ENCODE measurements at places on chromosomes 16 and 17.

GRCh38 chr17:47802341-47803022 lies 19.1 kb downstream of the OSBPL7 start:
- DNase-seq: peak; percentile 86

GRCh38 chr17:64117981-64118979 lies 11.7 kb downstream of the ERN1 start:
- DNase-seq: no peak

DNA sequence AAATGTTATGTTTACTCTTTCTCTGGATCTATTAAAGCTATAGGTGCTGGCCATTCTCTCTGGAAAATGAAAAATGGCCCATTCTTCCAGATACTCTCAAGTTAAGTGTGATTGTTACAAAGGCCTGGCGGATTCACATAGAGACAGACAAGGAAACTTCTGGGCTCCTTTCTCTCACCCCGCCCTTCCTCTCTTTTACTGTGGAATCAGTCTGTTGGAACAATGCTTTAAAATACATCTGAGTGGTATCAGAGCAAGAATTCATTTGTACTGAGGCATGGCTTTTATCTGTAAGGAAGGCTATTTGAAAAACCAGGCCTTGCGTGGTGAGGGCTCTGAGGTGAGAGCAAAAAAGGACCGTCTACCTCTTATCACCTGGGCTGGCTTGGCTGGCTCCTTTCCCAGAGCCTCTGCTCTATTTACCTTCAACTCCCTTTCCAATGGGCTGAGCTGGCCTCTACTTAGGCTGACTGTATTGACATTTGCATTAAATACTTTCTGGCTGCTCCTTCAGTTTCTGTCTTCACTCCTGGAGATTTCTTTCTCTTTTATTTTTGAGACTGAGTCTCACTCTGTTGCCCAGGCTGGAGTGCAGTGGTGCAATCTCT lies 274.0 kb downstream of the PHKB start:
- no peak for DNase-seq

DNA sequence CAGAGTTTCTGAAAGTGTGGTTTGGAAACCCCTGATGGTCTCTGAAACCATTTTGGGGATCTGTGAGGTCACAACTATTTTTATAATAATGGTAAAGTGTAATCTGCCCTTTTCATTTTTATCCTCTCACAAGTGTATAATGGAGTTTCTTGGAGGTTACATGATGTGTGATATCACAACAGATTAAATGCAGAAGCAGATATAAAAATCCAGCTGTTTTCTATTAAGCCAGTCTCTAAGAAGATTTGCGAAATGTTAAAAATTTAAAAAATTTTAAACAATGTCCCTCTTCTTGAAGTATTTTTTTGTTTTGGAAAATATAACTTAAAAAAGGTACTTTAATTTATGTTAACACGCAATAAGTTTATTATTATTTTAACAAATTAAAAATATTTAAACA lies 48.7 kb downstream of the RPGRIP1L start:
- peak; percentile 10 for DNase-seq

- DNase-seq: no peak
Observed at GRCh38 chr17:47192554-47192953, 3.5 kb upstream of the CDC27 start.

GRCh38 chr17:48722201-48722907 lies at the start of gene PRAC1:
PRAC1 (minus strand) TSS chr17:48722518; CDS start chr17:48722392, 126 bp downstream.
- DNase-seq: no peak

DNA sequence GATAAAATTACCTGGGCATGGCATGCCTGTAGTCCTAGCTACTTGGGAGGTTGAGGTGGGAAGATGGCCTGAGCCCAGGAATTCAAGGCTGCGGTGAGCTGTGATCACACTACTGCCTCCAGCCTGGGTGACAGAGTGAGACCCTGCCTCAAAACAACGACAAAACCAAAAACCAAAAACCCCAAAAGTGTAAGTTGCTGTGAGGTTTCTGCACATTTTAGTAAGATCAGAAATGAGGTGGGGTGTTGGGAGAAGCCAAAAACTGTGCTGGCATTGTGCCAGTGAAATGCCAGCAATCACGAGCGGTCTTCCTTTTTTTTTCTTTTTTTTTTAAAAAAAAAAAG lies 114.6 kb downstream of the PITPNC1 start:
- DNase-seq: no peak

DNA sequence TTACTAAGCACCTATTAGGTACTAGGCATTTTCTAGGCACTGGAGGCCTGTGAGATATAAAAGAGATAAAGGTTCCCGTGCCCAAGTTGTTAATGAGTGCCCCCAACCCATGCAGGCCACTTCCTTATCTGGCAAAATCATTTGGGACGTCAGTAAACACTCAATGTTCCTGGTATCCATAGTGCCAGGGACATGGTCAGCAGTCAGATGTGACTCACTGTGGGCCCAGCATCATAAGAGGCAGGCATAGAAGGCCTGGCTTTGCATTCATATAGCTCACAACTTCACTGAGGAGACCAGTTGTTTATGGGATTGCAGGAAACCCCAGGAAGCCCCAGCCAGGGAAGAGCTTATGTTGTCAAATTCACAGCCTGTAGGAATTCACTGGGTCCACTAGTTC lies 81.1 kb downstream of the MRC2 start:
- DNase-seq: no peak

GRCh38 chr17:53607475-53607874 lies 215.3 kb upstream of the KIF2B start:
- no peak for DNase-seq

- DNase-seq: no peak
Observed at GRCh38 chr17:72578817-72579470, 458.1 kb downstream of the SOX9 start.

DNA sequence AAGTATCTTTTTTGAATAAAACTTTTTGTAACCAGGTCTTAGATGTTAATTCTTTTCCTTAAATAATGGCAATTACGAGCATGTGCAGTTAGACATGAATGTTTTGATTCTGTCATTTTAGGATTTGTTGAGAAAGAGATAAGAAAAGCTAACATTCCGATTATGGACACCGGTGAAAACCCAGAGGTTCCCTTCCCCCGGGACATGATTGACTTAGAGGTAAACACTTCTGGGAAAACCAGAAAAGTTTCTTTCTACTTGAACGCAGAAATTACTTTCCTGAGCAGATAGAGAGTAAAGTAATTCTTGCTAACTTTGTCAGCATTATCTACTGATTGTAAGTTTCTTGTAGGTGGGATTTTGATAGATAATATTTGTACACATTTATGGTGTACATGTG lies 9.2 kb downstream of the ATP6V0A1 start:
- no peak for DNase-seq

GRCh38 chr17:1488826-1489270 lies 3.6 kb downstream of the MYO1C start:
- no peak for DNase-seq

DNA sequence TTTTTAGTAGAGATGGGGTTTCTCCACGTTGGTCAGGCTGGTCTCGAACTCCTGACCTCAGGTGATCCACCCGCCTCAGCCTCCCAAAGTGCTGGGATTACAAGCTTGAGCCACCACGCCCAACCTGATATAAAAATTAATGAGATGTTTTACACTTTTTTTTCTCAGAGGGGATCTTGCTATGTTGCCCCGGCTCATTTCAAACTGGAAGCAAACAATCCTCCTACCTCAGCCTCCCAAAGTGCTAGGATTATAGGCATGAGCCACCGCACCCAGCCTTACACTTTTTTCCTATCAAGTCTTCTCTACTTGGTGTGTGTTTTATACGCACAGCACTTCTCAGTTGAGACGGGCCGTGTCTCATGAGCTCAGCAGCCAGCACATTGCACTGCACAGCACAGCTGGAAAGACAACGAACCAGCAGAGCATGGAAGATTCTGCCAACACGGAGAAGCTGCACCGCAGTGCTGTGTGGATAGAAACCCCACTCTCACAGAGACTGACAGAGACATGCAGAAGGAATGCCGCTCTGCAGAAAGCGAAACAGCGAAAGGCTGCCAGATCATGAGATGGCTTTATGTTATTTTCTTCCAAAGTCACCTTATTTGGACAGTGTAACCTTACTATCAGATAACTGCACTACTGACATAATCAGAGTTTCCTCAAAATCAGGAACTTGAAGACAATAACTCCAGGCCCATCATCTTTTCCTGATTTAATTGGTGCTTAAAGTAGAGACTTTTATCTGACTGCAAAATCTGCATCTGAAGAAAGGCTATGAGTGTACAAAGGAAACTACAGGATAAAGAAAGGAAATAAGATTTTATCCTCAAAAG lies 6.5 kb upstream of the QRICH2 start:
- DNase-seq: no peak

DNA sequence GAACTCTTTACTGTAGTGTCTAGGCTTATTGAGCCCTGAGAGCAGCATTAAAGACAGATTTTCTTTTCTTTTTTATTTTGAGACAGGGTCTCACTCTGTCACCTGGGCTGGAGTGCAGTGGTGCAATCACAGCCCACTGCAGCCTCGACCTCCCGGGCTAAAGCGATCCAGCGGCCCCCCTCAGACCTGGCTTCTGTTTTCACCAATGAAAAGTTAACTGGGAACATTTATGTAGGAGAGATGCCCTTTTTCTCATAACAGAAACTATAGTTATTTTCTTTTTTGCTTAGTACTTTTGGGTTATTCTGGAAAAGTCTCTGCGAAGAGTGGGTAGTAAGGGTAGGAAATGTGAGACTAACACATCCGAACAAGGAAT lies 1.5 kb downstream of the MAP1LC3B start:
- no peak for DNase-seq

- DNase-seq: no peak
Observed at GRCh38 chr16:85609539-85609938, 3.6 kb upstream of the GSE1 start.

DNA sequence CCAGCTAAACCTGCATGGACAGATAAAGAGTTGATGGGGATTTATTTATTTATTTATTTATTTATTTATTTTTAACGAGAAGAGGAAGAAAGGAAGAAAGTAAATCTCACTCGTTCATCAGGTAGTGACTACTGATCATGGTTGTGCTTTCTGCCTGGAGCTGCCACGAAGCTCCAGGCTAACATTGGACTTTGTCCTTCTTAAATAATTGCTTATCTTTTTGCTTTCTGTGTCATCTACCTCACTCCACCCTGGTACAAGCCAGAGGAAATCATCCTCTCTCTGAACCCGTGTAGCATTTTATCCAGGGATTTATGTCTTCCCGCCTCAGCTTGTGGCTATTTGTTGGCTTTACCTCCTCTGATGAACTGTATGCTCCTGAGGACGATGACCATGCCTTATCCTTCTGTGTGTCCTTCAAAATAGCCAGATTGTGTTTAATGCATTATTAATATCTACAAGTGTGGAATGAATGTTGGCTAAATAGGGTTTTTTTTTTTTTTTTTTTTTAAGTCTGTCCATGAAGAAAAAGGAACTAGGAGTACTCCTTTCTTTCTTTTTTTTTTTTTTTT lies 8.0 kb upstream of the SLC12A3 start:
- no peak for DNase-seq

DNA sequence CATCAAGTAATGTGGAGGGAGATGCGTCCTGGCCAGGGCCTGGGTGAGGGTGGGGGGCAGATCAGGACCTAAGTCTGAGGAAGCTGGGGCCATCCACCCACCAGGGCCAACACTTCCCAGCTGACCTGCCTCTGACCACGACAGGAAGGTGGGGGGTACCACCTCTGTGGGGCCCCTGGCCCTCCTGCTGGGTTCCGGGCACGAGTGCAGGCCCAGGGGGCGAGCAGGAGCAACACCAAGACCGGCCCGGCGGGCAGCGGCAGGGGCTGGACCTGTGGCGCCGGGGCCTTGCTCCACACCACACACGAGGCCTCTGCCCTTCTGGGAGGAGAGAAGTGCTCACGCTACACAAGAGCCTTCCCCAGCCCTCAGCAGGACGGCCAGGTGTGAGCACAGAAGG lies 13.3 kb downstream of the PDIA2 start:
- DNase-seq: no peak

DNA sequence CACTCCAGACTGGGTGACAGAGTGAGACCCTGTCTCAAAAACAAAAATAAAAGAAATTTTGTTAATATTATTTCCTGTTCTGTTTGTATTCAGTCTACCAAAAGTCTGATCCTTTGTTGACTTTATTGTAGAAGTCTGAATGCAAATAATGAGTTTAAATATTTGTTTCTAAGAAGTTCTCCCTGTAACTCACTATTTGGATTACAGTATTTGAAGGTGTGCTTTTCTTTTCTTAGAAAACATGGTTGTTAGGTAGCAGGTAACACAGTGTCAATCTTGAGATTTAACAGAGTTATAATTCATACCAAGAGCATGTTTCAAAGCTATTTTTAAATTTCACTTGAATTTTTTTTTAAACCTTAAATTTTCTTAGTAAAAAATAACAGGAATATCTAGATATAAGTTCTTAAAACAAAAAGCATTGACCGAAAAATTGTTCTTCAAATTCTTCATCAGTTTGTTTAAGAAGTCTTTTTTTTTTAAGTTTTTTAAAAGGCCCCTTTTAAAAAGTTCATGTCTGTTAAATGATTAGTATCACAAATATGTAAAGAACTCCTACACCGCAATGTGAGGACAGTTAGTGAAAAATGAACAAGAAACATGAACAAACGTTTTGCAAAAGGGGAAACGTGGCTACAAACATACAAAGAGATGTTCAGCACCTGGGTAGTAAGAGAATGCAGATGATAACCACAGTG lies 35.0 kb downstream of the GAN start:
- no peak for DNase-seq

DNA sequence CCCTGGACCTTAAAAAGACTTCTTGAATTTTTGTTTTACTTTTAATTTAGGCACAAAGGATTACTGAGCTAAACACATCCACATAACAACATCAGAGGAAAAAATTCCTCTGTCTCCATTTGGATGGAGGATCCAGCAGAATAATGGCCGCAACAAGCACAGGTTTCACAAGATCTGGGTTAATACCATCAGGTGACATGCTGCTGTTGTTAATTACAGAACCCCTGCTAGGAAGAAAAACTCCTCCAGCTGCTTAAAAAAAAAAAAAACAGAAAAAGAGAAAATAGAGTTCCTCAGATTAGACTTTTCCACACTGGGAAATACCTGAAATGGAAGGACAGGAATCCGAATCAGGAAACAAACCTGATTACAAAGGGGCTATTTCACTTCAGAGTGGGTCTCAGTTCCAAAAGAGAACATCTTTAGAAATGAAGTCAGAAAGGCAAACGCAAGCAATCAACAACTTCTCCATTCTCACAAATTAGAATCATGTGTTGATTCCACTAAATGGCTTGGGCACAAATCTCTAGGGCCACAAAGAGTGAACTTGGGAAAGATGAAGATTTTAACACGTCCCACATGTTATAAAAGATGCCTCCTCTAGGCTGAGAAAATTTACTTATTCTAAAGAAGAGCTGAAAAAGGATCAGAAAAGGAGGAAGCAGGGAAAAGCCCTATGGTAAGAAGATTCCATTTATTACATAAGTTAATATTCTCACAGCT lies 44.0 kb downstream of the SPOP start:
- no peak for DNase-seq

DNA sequence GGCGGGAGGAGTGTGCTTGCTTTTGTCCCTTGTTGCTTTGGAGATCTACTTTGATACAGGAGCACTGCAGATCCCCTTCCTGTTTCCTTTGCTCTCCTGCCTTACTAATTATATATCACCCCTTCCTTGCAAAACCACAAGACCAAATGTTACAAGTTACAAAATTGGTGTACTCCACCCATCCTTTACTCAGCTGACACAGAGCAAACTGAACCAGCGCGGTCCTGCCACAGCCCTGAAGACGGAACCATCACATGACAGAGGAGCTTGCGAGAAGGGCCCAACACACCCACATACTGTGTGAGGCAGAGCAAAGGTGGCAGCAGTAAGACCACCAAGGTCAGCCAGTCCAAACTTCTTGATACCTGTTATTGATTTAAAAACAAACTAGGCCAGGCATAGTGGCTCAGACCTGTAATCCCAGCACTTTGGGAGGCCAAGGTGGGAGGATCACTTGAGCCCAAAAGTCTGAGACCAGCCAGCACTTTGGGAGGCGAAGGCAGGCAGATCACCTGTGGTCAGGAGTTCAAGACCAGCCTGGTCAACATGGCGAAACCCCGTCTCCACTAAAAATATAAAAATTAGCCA lies 33.2 kb downstream of the CYTH1 start:
- no peak for DNase-seq

All from GM13976 (cell line).